ENCODE measurements at places on chromosomes 6 and 20.

DNA sequence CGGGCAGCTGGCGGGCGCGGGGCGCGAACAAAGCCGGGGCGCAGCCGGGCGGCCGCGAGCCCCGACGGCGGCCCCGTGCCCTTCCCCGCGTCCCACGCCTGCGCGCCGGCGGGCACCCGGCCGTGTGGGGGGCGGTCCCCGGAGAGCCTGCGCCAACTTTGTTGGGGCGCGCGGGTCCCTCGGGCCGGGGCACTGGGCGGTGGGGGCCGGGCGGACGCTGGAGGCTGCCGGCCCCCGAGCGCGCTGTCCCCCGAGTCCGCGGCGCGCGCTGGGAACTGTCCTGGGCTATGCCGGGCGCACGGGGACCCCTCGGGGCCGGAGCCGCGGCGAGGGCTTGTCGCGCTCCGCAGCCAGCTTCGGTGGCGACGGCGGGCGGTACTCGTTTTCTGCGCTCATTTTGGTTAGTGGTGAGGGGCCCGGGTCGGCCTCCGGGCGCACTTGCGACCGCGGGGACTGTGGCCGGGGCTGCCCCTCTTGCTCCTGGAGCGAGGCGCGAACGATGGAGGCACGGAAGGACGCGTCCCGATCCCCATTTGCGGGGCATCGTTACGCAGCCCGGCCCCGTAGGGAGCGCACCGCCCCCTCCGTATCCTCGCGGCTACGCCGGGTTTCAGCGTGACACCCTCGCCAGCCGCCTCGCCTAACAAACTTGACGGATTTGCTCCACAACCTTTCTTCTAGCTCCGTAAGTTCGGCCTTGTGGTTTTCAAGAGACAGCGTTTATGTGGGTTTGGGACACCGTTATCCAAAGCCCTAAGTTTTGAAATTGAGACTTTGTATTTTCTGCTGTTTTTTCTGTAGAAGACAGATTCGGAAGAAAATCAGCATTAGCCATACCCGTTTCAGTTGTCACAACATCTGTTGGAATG is 622 bp downstream of the SS18L1 start:
- peak; percentile 82 for DNase-seq

DNA sequence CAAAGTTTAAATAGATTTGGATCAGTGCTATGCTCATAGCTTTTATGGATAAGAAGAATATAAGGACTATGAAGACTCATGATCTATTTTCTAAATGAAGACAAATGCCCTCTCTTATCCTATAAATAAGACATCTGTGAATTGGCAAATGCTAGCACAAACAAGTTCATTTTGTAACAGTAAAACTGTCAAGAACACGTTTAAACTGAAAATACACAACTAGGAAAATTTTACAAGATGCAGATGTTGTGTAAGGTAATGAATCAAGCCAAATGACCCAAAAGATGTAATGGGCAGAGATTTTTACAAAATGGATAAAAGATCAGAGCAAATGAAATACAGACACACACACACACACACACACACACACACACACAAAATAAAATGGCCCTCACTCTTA is 180.5 kb downstream of the MOXD1 start:
- DNase-seq: no peak

DNA sequence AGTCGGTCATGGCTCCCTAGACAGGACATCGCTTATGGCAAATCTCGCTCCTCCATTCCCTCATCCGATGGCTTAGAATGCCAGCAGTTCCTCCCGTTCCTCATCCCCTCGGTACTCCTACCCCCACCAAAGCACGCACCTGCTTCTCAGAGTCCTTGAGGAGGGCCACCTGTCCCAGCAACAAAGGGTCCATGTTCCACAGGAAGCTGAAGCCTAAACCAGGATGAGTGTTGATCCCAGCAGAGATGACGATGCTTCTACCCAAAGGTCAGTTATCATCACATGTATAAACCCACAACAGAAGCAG is 111.2 kb downstream of the THBS2 start:
- DNase-seq: no peak

- DNase-seq: no peak
Measured at GRCh38 chr6:125781314-125781868, 9.4 kb upstream of the NCOA7 start.

- peak; percentile 97 for DNase-seq
Measured at GRCh38 chr20:45362804-45363610, at the start of gene SYS1. SYS1 (plus strand) TSS chr20:45363156; CDS start chr20:45363532, 376 bp downstream.

GRCh38 chr6:37491171-37491829 is 8.4 kb downstream of the CCDC167 start:
- DNase-seq: no peak

GRCh38 chr20:61802721-61803311 is 262.9 kb downstream of the TAF4 start:
- DNase-seq: no peak

GRCh38 chr6:97133067-97133466 is 149.9 kb downstream of the MMS22L start:
- no peak for DNase-seq

- DNase-seq: no peak
Measured at GRCh38 chr6:4362326-4362725, 227.0 kb upstream of the ECI2 start.

GRCh38 chr6:150491811-150492172 is 107.9 kb upstream of the PLEKHG1 start:
- DNase-seq: no peak

DNA sequence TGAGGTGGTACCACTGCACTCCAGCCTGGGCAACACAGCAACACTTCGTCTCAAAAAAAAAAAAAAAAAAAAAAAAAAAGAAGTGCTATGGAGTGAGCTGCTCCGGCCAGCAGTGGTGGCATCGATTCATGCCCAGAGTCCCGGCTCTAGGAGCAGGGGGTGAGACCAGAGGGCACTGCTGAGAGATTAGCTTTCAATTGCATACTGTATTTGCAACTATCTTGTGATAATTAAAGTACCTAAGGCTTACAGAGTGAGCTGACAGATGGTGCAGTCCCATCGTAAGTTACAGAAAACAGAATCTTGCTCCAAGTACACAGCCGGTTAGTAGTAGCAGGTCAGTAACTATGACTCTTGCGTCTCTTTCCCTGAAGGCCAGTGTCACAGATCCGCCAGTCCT is 31.5 kb downstream of the TMEM14B start:
- no peak for DNase-seq

DNA sequence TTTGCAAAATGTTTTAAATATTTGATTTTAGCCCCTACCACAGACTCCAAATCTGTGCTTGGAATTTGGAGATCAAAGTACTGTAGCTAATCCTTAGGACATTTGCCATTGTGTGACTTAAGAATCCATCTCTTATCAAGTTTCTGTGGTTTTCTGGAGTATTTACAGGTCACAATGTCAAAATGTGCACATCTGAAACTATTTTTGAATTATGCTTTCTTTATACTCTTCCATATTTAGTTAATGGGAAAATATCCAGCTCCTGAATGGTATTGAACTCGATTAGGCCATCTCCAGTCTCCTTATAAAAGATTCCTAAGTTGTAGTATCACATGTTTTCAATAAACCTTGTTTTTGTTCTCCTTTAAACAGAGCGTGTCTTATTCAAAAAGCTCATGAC is 162.5 kb downstream of the KHDC1L start:
- DNase-seq: no peak

DNA sequence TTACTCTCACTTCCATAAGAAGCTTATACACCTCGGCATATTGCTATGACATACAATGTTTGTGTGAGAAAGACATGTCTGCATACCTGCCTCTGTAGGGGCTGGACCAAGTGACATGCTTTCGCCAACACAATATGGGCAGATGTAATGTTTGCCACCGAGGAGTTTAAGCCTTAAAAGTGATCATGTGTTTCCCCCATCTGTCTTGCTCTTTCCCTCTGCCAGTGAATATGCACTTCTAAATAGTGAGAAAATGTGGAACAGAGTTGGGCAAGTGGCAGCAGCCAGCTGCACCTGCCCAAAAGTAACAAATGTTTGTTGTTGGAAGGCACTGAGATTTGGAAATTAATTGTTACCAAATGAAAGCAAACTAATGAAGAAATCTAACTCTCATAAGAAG is 274.8 kb upstream of the BTBD3 start:
- DNase-seq: no peak

DNA sequence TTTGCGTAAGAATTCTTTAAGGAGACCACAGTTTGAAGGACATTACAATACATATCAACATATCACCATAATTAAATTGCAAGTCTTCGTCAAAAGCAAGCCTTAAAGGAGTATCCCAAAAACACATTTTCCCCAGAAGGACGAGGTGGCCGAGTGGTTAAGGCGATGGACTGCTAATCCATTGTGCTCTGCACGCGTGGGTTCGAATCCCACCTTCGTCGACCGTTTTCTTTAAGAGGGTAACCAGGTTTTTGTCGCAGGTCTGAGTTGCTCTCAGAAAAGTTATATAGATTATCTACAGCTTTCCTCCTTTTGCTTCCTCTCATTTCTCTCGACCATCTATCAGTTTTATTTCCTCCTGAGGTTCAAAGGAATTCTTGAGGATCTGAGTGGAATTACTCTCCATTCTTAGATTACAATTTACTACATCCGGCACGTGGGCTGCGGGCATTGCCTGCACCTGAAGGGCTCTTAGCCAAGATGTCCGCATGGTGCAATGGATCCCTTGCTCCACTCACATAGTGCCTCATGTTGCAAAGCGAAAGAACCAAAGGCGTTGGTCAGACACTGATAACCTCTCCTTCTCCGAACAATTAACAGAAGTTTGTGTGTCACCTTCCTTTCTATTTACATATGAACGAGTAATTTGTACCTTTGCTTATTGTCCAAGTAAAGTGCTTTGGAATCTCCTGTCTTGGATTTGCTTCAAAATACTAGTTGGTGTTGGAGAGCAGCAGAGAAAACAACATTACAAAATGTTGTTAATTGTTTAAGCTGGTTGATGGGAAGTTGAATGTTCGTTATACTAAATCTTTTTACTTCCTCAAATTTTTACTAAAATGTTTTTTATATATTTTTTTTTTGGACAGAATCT is 14.0 kb downstream of the POM121L2 start:
- DNase-seq: peak; percentile 71

DNA sequence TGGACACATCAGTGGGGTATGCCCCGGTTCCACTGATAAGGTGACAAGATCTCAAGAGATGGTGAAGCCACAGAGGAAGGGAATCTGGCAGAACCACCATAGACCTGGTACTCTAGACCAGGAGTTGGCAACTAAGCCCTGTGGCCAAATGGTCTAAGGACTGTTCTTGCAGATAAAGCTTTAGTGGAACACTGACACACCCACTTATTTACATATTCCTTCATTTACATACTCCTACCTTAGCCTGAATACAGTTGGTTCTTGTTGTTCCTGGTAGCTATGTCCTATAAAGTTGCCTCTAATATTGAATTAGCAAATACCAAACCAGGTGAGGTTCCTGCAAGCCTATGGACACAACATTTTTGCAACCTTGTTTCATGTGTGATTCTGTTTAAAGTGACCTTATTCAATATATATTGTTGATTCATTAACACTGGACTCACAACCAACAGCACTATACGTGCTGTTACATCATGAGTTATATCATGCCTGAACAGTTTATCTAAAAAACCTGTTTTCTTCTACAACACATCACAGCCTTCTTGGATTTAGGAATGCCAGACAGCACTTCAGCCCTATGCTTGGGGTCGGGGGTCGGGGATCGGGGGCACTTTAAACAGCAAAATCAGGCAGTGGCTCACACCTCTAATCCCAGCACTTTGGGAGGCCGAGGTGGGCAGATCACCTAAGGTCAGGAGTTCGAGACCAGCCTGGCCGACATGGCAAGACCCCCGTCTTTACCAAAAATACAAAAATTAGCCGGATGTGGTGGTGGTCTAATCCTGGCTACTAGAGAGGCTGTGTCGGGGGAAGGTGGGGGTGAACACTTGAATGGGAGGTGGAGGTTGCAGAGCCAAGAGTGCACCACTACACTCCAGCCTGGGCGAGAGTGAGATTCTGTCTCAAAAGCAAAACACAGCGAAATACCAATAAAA is 2.5 kb downstream of the CCDC167 start:
- no peak for DNase-seq

DNA sequence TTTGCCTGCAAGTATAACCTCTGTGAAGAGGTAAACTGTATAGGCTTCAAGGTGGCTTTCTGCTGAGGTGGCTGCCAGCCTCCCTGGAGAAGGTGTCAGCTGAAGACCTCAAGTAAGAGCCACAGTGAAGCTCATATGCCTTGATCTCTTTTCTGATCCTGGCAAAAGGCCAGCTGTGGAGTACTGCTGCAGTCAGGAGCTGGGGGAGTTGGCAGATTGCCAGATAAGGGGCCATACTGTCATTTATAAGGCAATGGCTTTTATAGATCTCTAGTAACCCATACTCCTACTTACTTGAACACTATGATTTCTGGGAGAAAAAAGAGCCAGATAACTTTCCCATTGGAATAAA is 8.8 kb upstream of the CEP85L start:
- peak; percentile 76 for DNase-seq

DNA sequence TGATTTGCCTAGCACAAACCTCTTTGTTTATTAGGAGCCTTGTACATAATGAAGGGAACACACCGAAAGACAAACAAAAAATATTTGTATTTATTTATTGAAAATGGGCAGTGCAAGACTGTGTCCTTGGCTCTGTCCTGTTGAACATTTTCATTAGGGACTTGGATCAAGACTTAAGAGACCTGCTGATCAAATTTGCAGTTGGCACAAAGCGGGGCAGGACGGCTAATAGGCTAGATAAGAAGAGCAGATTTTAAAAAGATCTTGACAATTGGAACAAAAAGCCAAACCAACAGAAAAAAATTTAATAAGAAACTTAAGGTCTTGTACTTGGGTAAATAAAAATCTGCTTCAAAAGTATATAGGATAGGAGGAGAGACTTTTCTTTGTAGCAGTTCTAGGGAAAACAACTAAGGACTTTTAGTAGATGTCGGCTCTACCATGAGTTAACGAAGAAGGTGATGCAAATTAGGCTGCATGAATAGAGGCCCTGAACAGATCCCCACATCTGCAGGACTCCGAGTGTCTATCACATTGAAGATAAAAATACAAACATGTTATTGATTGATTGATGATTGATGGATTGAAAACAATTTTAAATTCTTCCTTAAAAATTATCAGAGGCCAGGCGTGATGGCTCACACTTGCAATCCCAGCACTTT is 124.1 kb upstream of the SPACA1 start:
- no peak for DNase-seq

DNA sequence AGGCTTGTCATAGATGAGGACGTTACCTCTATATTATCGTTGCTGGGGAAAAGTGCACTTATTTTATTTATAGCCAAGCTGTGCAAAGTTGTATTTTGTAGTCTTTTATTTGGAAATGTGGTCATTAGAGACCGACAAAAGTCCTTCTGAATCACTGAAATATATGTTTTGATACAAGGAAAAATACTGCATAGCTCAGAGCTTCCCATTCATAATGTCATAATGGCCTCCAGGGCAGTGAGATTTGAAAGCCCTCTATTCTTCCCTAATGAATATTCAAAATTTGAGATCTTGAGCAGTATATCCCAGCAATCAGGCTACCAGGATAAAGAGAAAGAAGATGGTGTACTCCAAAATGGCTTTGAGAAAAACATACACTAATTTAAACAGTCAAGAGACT is 64.6 kb downstream of the CAP2 start:
- no peak for DNase-seq

GRCh38 chr6:159013229-159013628 is 13.2 kb upstream of the RSPH3 start:
- no peak for DNase-seq

Measured in activated CD8-positive, alpha-beta memory T cell treated with anti-CD3 and anti-CD28 coated beads, Interleukin-2, amount 50 U/mL, for 48 hours (primary cell).